Aorta (tissue), 5 donors: ENCODE measurements at places on chromosomes 16 and 17. TPM values are rescaled to one million over a fixed set of nuclear protein-coding genes. Genes with fewer than 3 reads are reported as not detected.

TERB1 gene
- total RNA-seq = not detected

CD300A gene
- total RNA-seq = 10.4 TPM

DNA sequence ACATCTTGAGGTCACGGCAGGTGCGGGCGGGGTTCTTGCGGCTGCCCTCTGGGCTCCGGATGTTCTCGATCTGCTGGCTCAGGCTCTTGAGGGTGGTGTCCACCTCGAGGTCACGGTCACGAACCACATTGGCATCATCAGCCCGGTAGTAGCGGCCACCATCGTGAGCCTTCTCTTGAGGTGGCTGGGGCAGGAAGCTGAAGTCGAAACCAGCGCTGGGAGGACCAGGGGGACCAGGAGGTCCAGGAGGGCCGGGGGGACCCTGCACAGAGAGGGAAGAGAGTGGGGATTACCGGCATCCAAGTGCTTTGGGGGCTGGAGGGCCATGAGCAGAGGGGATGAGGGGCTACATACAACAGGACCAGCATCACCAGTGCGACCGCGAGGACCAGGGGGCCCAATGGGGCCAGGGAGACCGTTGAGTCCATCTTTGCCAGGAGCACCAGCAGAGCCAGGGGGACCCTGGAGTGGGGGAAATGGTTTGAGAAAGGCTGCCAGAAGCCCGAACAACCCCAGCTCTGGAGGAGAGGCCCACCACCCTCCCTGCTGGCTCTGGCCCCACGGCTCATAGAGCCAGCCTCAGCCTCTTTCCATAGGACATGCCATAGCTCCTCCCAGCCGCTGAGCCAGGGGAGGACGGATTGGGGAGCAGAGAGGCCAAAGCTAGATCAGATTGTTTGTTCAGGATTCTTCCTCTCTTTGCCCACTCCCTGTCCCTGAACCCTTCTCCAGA lies 14.6 kb downstream of the COL1A1 start:
- H3K27me3 ChIP-seq = no peaks in the 10 kb centered on the region
- no peak overlapping the region for H3K27ac ChIP-seq

CDR2L gene
- 20.2 TPM for total RNA-seq
